ENCODE measurements at places on chromosomes 4 and X. TPM values are rescaled to one million over a fixed set of nuclear protein-coding genes. Genes with fewer than 3 reads are reported as not detected.

The BCORL1 gene
- 2.4 TPM for total RNA-seq

The DAPP1 gene
- not detected for total RNA-seq

The REPS2 gene
- total RNA-seq, result 0.31 TPM

The ATP11C gene
- 102 TPM for total RNA-seq

The PGM2 gene
- total RNA-seq, result 31.4 TPM

The DSPP gene
- total RNA-seq, result not detected

The CXCL10 gene
- total RNA-seq, result not detected

The CT45A10 gene
- 3.6 TPM for total RNA-seq

The SPANXC gene
- not detected for total RNA-seq

The TMEM33 gene
- 61.7 TPM for total RNA-seq

The PGRMC1 gene
- 247 TPM for total RNA-seq

The IL2 gene
- not detected for total RNA-seq

The ADH7 gene
- not detected for total RNA-seq

The SEC24D gene
- total RNA-seq, result 42.8 TPM

The TMEM271 gene
- 0.41 TPM for total RNA-seq

Measured in H7 (cell line).